NCI-H510A (cell line): ENCODE measurements at places on chromosomes 2 and 18.

GRCh38 chr2:64063924-64064331 is 44.7 kb upstream of the VPS54 start:
- no peak for DNase-seq

- no peak for DNase-seq
Measured at GRCh38 chr18:61286867-61287266, 46.4 kb upstream of the CDH20 start.

DNA sequence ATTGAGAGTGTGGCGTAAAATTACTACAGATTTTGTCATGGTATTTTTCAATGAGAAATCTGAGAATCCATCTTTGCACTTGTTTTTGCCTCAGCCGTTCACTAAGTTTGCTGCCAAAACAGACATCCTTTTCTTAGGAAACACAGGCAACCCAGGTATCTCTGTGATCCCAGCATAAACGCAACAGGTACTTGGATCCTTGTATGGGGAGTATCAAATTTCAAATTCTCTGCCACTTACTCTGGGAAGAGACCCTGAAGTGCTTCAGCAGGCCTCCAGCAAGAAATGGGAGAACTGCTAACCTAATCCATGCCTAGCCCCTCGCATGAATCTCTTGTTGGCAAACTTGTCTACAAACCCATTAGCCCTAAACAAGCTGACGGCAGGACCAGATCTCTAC is 83.1 kb downstream of the BCL11A start:
- peak; percentile 39 for DNase-seq

- no peak for DNase-seq
Measured at GRCh38 chr2:112162341-112162740, 24.2 kb downstream of the FBLN7 start.

GRCh38 chr2:138447889-138448570 is 53.5 kb upstream of the SPOPL start:
- no peak for DNase-seq

DNA sequence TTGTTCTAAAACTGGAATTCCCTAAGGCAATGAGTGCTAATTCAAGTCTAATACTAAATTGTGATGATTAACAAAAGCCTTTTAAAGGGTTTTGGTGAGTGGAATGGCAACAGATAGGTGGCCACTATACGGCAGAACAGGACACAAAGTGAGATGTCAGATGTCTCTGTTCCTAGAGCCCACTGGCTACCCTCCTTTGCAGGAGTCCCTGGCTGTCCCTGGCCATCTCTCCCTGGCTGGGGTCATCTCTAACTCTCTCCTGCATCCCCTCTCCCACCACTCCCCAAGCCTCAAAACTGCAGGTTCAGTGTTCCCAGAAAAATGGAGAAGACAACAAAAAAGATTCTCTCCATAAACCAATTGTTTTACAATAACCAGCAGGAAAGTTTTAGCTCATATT is 79.2 kb downstream of the MDH1 start:
- no peak for DNase-seq

- DNase-seq, result no peak
Measured at GRCh38 chr2:216388046-216388884, 16.0 kb upstream of the MARCHF4 start.

GRCh38 chr2:40242315-40242714 is 209.6 kb downstream of the SLC8A1 start:
- peak; percentile 36 for DNase-seq

DNA sequence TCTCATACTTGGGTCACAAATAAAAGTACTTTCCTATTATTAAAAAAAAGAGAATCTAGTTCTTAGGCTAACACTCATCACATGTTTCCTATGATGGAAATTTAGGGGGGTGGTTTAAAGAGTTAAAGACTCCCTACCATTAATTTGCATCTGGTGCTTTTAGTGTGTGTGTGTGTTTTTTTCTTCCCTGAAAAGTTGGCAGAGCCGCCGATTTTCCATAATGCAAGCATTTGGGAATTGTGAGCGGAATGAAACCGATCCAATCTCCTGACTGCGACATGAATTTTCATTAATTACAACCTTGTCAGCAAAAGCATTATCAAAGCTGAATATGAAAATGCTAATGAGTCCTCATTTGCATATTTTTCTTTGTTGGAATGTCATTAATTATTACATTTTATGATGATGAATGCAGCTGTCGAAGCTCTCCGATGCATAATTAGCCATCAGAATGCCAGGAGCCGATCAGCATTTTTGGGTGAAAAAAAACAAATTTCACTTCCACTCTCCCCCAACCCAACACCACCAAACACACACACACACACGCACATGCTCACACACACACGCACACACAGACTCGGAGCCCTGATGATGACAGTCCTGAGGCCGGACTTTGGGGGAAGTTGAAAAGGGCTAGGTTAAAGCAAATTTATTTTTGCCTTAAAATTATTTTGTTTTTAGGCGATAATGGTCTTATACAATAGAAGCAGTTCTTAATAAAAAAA is 165.4 kb downstream of the TCF4 start:
- no peak for DNase-seq

DNA sequence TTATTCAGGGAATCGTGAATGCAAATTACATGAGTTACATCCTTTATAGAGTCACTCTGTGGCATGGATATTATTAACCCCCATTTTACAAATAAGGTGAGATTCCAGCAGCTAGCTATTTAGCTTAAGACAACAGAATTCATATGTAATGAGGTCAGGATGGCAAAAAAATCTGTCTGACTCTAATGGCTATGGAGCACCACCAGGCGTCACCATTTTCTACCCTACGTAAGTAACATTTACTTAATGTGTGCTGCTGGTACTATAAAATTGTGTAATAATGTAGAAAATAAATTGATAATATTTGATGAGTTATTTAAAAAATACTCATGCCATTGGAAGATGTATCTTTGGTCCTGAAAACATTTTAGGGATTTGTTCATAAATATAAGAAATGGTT is 2040.1 kb upstream of the LRRTM1 start:
- no peak for DNase-seq
